Heart left ventricle (tissue), 16 donors: ENCODE measurements at places on chromosomes 2 and 18. TPM values are rescaled to one million over a fixed set of nuclear protein-coding genes. Genes with fewer than 3 reads are reported as not detected.

DCAF17 gene
- 3.8 TPM for polyA plus RNA-seq

SCN7A gene
- polyA plus RNA-seq, result 7.9 TPM

CCDC85A gene
- 1.6 TPM for polyA plus RNA-seq

TXNDC2 gene
- polyA plus RNA-seq, result 0.03 TPM

IAH1 gene
- 124 TPM for polyA plus RNA-seq

ILKAP gene
- polyA plus RNA-seq, result 41.7 TPM

ANKRD12 gene
- 7.7 TPM for polyA plus RNA-seq

UGT1A8 gene
- polyA plus RNA-seq, result not detected

MALL gene
- 13.6 TPM for polyA plus RNA-seq

ADRA2B gene
- polyA plus RNA-seq, result 1.5 TPM

C1D gene
- 40.4 TPM for polyA plus RNA-seq

RAPGEF4 gene
- polyA plus RNA-seq, result 1.3 TPM

PDE11A gene
- 0.38 TPM for polyA plus RNA-seq

ANKRD53 gene
- polyA plus RNA-seq, result 0.44 TPM

FECH gene
- polyA plus RNA-seq, result 4.7 TPM

CD302 gene
- polyA plus RNA-seq, result 5.2 TPM

AKAIN1 gene
- not detected for polyA plus RNA-seq

PDE1A gene
- 3.9 TPM for polyA plus RNA-seq

CFAP53 gene
- polyA plus RNA-seq, result 0.10 TPM

C1GALT1C1L gene
- polyA plus RNA-seq, result 0.46 TPM

TUBA3D gene
- polyA plus RNA-seq, result 106 TPM

ANKRD30BL gene
- not detected for polyA plus RNA-seq

INO80B gene
- polyA plus RNA-seq, result 28.5 TPM

CHMP1B gene
- polyA plus RNA-seq, result 19.8 TPM

XDH gene
- 0.06 TPM for polyA plus RNA-seq

TMEM247 gene
- not detected for polyA plus RNA-seq

ANKRD23 gene
- polyA plus RNA-seq, result 26.7 TPM

CHRNA1 gene
- 0.99 TPM for polyA plus RNA-seq
